ENCODE measurements at places on chromosomes 1 and 21.

DNA sequence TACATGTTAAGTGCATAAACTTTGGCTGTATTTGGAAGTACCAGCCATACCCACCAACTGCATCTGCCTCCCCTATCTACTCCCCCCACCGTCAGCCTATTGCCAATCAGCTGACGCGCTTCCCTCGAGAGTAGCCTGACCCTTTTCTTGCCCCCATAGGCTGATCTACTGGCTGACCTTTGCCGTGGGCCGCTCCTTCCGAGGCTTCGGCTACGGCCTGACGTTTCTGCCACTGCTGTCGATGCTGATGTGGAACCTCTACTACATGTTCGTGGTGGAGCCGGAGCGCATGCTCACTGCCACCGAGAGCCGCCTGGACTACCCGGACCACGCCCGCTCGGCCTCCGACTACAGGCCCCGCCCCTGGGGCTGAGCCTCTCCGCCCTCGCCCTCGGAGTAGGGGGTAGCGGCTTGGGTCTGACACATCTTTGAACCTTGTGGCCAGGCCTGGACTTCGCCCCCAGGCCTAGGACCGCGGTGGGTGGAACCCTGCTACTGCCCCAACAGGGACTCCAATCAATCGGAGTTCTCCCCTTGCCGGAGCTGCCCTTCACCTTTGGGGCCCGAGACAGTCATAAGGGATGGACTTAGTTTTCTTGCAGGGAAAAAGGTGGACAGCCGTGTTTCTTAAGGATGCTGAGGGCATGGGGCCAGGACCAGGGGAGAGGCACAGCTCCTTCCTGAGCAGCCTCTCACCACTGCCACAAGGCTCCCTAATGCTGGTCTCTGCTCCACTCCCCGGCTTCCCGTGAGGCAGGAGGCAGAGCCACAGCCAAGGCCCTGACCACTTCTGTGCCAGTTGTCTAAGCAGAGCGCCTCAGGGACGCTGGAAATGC is 4.0 kb downstream of the GLMP start:
- DNase-seq: peak; percentile 28

DNA sequence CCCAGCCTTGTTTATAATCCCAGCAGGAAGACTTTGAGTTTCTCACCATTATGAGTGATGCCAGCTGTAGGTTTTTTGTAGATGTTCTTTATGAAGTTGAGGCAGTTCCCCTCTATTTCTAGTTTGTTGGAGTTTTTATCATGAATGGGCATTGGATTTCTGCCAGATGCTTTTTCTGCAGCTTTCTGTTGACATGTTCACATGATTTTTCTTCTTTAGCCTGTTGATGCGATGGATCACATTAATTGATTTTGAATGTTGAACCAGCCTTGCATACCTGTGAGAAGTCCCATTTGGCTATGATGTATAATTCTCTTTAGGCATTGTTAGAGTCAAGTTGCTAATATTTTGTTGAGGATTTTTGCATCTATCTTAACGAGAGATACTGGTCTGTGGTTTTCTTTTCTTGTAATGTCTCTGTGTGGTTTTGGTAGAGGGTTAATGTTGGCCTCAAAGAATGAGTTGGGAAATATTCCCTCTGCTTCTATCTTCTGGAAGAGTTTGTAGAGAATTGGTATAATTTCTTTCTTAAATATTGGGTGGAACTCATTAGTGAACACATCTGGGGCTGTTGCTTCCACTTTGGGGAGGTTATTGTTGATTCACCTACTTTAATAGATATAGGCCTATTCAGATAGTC is 33.2 kb downstream of the ZBTB40 start:
- no peak for DNase-seq

DNA sequence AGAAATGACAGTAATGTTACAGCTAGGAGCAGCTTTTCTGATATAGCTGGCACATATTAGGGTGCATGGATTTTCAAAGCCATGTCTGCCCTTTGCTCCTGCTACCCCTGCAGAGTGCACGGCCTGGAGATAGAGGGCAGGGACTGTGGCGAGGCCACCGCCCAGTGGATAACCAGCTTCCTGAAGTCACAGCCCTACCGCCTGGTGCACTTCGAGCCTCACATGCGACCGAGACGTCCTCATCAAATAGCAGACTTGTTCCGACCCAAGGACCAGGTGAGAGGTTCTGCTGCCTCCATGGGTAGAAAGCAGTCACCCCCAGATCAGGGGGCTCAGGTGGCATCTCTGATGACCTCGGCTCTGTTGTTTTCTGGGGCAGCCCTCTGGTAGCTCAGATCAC is 9.8 kb downstream of the MTARC1 start:
- DNase-seq: no peak

DNA sequence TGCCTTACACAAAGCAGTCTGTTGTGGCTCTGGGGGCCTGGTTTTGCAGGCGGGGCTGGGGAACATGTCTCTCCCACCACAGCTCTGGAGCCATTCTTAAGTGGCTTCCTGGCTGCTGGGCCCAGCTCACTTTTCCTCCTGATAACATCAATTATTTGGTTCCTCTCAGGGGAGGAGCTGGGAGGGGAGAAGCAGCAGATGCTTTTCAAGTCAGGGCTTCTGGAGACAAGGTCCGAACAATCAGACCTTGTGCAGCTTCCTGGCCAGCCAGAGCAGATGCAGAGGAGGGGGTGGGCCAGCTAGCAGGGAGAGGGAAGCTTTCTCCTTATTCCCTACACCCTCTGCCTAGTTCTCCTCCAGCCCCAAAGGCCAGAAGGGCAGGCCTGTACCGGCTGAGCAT is 3.7 kb upstream of the PAQR6 start:
- DNase-seq: no peak

DNA sequence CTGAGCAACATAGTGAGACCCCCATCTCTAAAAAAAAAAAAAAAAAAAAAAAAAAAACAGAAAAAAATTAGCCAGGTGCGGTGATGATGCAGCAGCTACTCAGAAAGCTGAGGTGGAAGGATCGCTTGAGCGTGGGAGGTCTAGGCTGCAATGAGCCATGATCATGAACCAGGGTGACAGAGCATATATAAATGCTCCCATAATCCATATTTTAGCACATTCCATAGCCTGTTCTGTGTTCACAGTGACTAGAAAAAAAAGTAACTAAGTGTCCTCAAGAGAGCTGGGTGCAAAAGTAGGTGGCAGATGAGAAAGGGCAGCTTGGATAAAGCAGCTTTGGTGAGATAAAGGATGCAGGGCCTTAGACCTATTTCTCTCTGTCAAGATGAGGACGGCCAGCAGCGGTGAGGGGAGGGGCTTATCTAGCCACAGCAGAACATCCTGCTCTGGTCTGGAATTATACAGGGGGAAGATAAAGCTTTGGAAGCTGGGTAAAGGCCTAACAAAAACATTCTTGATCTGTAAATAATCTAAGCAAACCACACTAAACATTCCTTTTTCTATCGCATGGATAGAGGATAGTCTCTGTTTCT is 205.3 kb downstream of the DAB1 start:
- DNase-seq: no peak

Measured in stimulated activated naive CD8-positive, alpha-beta T cell treated with anti-CD3 and anti-CD28 coated beads, Interleukin-15, Interleukin-2, amounts not matched to agents 100 U/mL and 50 U/mL, for 24 hours (primary cell).